ENCODE measurements at places on chromosomes 3 and 15.

GRCh38 chr3:99534951-99535704, 103.3 kb upstream of the COL8A1 start:
- no peak for DNase-seq

- DNase-seq, result no peak
Observed at GRCh38 chr3:94896994-94897393, 834.1 kb downstream of the NSUN3 start.

DNA sequence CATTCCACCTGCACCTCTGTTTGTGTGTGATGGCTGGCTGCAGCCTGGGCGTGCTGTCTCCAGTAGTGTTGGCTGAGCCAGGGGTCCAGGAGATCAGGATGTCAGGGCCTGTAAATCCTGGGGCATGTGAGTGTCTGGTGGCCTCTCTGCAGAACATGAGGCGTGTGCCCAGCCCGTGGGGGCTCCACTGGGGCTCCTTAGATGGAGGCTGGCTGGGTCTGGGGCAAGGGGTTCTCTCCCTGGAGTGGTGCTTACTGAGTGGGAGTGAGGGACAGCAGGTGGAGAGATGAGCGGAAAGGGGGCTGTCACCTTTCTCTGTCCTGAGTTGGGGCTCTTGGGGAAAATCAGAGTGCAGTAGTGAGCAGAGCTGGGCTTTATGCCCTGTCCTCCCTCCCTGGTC, 152.2 kb downstream of the CHDH start:
- DNase-seq, result no peak

GRCh38 chr3:34005886-34006285, 207.5 kb downstream of the PDCD6IP start:
- DNase-seq, result no peak

- no peak for DNase-seq
Observed at GRCh38 chr15:35622641-35623340, 76.8 kb upstream of the DPH6 start.

- no peak for DNase-seq
Observed at GRCh38 chr3:136957751-136958288, at the start of gene IL20RB. IL20RB (plus strand) TSS chr3:136957983; CDS start chr3:136958114, 131 bp downstream.

DNA sequence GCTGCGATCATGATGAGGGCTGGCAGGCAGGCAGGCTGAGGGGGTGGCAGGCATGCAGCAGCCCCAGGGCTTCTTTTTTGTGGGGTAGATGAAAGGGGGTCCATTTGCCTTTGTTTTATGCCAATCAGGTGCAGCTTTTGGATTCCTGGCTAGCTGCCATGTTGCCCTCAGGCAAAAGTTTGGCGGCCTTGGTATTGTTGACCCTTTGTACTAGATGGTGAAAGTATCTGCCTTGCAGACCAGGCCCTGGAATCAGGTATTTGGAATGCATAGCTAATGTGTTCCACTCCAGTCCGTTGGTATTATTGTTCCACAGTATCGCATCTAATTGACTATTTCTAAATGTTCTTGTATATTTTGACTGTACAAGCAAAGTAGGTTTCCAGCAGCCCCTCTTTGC, 35.0 kb downstream of the EEFSEC start:
- DNase-seq, result no peak

GRCh38 chr15:36888011-36888992, 212.0 kb downstream of the MEIS2 start:
- no peak for DNase-seq

GRCh38 chr3:170043506-170043905, 5.7 kb downstream of the GPR160 start:
- DNase-seq, result no peak

- DNase-seq, result no peak
Observed at GRCh38 chr15:79233236-79233635, 49.3 kb upstream of the ANKRD34C start.

DNA sequence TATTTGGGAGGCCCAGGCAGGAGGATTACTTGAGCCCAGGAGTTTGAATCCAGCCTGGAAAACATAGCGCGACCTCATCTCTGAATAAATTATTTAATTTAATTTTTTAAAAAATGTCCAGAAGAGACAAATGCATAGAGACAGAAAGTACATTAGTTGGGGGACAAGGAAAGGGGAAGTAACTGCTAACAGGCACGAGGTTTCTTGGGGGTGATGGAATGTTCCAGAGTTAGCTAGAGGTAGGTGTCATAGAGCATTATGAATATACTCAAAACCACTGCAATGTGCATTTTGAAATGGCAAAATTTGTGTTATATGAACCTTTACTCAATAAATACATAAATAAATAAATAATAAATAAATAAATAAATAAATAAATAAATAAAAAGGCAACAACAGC, 31.7 kb upstream of the CYP11A1 start:
- no peak for DNase-seq

DNA sequence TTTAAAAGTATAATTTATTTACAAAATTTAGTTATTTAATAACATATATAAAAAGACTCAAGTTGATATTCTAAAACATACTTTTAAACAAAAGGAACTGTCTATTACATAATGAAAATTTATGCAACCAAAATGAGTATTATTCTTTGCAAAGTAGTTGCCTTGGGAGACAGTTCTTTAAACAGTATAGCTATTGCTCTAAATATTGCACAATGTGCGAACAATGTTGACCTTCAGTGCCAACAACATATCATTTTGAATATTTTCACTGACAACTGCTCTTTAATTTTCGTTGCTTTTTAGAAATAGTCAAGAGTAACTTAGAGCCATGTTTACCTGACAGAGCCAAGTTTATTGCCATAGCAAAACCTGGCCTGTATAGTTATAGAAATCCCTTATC, 124.9 kb downstream of the ZBTB20 start:
- no peak for DNase-seq

DNA sequence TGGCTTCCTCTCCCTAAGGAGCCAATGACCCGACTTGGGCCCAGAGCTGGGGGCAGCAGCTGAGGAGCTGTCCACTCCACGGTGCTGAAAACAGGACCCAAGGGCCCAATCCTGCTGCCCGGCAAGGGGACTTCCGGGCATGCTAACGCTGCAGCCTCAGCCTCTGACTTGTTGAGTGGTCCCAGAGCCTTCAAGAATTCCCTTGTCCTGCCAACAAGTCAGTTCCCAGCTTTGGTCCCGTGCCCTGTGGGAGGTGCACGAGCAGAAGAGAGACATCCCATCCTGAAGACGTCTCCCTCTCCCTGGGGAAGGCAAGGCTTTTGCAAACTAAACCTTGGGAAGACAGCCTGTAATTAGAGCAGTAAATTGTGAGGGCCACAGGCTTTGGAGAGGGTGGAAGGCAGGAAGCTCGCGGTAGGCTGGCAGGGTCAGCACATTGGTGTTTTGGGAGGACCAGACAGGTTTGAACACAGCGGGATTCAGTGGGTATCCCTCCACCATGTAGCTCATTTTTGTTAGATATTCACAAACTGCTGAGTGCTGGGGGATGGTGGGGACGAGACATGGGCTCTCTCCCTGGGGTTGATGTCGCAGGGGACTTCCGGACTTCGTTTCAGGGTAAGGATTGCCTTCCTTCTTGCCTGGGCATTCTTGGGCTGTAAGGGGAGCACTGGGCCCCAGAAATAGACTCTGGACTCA, 29.8 kb upstream of the PRR23E start:
- no peak for DNase-seq

GRCh38 chr3:171792531-171792930, 17.8 kb downstream of the PLD1 start:
- DNase-seq, result no peak

GRCh38 chr3:77420336-77420735, 380.4 kb downstream of the ROBO2 start:
- DNase-seq, result no peak

DNA sequence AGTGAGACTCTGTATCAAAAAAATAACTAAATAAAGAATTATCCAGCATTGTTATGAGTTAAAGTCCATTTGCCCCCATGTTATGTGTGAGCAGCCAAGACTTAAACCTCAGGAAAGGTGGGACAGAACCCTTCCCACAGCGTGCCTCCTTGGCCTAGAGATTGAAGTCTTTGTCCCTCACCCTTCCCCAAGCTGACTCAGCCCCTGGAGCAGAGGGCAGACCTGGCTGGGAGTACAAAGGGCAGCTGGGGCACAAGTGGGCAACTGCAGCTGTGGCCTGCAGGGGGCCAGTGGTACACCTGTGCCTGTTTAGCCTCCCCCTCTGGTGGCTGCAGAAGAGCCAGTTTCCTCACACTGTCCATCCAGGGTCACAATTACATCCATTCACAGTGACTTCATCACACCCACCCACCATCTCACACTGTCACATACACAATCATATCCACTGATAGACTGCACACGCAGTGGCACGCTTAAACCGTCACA, 940 bp upstream of the ACY1 start:
- DNase-seq, result no peak

DNA sequence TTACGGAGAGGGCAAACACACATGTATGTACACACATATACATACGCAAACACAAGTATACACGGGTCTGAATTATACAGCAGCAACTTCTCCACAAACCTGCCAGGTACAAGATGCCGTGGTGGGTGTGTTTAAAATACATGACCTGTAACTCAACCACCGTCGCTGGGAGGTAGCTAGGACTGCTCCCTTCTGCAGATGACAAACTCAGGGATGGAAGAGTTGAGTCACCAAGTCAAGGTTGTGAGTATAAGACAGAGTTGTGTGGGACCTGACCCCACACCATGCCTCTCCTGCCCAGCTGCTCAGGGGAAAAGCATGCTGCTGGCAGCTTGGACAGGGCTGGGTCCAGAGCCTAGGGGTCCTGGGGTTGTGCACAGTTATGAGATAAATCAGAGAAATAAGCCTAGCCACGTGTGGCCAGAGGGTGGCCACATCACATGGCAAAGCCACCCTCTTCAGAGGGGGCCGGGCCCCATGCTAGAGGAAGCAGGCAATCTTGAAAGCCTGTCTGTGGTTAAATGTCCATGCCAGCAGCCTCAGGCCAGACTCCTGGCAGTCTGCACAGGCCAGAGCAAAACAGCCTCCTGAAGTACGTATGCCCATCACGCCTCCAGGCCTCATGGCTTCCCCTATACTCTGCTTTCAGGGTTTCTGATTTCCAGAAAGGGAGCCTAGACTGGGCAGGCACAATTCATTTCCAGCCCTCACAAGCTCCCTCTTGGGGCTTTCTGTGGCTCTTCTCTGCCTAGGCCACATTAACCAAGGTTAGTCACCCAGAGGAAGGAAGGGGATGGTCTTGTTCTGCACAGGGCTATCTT, 107.7 kb upstream of the RPL32 start:
- DNase-seq, result no peak

- DNase-seq, result no peak
Observed at GRCh38 chr3:148727231-148727630, 29.5 kb downstream of the AGTR1 start.

- DNase-seq, result no peak
Observed at GRCh38 chr3:111541911-111542483, at the start of gene CD96. CD96 (plus strand) TSS chr3:111542197; CDS start chr3:111542249, 52 bp downstream.

DNA sequence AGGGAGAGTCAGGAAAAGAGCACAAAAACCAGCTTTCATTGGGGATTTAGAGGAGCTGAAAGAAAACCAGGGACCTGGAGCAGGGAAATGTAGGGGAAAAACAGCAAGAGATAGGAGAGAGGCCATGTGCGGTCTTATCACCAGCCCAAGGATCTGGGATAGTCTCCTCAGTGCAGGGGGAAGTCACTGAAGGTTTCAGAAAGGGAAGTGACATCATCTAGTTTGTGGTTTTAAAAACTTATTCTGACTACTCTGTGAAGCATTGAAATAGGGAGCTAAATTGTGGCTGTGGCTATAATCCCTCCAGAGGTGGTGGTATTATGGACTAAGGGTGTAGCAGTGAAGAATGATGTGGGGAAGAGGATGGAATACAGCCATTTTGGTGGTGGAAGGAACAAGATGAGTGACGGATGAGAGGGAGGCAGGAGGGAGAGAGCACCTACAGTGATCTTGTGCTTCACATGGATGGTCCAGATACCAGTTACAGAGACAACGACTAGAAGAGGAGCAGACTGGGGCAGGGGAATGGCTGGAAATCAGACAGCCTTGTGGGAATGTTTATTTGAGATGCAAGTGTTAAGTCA, 72.7 kb downstream of the HMG20A start:
- no peak for DNase-seq

GRCh38 chr3:182879031-182879611, 85.8 kb downstream of the ATP11B start:
- DNase-seq, result no peak

- DNase-seq, result no peak
Observed at GRCh38 chr15:36389107-36389506, 190.3 kb upstream of the CDIN1 start.

- DNase-seq, result no peak
Observed at GRCh38 chr3:120450600-120451271, at the start of gene FSTL1. FSTL1 (minus strand) TSS chr3:120450992; CDS start chr3:120450746, 246 bp downstream.

DNA sequence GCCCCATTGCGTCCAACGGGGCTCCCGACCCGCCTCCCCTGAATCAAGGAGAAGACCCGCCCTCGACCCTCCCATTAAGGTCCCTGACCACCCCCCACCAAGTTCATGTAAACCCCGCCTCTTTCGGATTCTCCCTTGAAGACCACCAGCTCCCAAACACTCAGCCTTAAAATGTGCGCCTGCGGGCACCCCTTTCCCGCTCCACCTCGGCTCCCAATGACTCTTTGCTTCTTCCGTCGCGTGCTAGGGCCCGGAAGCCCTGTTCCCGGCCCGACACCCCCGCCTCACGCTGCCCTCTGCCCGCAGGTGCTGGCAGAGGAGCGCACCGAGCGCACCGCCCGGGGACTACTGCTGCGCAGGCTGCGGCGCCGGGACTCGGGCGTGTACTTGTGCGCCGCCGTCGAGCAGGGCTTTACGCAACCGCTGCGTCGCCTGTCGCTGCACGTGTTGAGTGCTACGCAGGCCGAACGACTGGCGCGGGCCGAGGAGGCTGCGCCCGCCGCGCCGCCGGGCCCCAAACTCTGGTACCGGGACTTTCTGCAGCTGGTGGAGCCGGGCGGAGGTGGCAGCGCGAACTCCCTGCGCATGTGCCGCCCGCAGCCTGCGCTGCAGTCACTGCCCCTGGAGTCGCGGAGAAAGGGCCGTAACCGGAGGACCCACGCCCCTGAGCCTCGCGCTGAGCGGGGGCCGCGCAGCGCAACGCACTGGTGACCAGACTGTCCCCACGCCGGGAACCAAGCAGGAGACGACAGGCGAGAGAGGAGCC, 2.7 kb upstream of the LSMEM2 start:
- no peak for DNase-seq

DNA sequence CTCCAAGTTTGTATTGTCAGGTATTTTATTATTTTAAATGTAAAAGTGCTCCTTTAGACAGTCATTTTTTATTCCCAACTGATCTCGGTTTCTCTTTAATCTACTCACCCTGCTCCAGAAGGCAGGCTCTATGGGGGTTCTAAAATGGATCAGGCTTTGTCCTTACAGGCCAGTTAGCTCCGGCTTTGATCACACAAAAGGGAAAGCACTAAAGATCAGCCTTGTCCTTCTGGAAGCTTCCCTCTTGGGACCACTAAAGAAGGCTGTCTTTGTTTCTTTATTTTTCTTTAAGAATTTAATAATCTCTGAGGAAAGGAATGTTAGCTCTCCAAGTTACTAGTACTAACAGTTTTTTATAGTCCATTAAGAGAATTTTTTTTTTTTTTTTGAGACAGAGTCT, 560.5 kb upstream of the ZNF717 start:
- DNase-seq, result no peak

- DNase-seq, result no peak
Observed at GRCh38 chr3:190498293-190498692, 15.6 kb upstream of the IL1RAP start.

GRCh38 chr15:99925661-99926461, 192.6 kb upstream of the LYSMD4 start:
- DNase-seq, result no peak

All from cortex of kidney (tissue), 1 donor.